ENCODE measurements at places on chromosomes 4 and X.

DNA sequence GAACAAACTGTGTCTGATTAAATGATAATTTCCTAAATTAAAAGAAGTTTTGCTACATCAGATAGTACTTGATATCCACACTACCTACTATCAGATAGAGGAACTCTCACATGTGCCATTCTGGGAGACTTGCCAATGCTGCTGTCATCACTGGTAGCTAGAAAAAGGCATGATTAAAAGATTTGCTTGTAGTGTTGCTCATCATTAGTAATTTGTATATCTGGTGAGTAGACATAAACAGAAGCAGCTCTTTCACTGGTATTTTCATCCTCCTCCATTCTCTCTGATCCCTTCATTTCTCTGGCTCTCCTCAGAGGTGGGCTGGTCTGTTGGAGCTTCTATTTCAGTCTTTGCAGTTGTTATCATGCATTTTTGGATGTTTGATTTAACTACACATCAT is 56.0 kb downstream of the SPRY1 start:
- peak; percentile 53 for DNase-seq

DNA sequence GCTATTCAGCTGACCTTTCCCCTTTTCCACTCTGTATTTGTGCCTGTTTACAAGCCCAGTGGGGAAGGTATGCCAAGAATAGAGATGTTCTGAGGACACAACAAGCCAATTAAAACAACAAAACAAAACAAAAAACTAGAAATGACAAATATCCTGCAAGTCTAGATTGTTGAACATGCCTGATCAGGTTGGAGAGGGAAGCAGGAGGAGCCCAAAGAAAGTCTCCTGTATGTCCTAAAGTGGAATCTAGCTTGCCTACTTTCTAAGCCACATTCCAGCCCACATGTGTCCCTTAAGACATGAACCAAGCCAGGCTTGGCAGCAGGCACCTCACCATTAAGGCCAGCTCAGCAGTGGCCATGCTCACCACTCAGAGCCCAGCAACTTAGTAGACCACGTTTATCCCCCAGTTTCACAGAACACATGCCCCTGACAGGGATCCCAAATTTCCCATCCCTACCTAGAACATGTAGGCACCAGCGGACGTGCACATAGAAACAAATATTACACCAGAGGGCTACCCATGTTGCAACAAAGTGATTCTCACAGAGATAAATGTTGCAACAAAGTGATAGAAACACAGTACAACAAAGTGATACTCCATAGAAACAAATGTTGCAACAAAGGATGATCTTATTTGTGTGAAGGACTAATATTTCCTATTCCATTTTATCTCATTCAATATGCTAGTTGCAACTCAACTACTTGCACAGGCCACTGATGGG is 48.3 kb downstream of the CD99L2 start:
- DNase-seq = no peak

DNA sequence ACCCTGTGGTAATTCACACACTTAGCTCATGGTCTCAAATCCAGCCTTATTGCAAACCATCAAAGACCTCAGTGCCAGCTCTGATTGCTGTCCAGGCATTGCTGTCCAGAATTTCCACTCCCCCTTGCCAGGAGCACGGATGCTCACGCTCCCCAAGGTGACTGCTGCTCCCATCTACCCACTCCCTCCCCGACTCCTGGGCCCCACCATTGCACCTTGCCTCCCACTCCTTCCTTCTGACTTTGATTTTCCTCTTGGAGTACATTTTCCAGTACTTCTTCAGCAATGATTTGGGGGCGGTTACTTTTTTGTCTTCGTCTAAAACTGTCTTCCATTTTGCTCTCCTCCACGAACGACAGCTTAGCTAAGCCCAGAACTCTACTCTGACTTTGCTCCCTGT is 11.5 kb downstream of the ZFYVE28 start:
- DNase-seq = no peak

- DNase-seq = no peak
These were observed at the start of gene RPA4 for GRCh38 chrX:96883608-96884007. RPA4 (plus strand) TSS chrX:96883908; CDS start chrX:96884311, 403 bp downstream.

DNA sequence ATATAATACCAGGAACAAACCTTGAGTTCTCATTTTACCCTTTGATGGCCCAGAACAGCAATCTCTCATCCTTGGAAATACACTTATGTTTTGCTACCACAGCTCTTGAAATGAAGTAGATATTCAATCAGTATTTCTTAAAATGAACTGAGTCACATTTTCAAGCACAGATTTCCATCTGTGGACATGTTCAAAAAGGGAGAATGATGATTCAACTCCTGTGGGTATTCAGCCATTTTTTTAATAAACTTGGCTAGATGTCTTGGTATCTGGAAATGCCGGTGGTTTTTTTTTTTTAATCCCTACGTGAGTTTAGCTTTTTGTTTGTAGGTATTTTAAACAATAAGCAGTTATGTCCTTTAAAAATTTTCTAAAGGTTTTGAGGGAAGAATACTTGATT is 64.2 kb upstream of the TRPC5OS start:
- no peak for DNase-seq

- DNase-seq = no peak
These were observed 73.4 kb downstream of the CNOT6L start for GRCh38 chr4:77745792-77746191.

DNA sequence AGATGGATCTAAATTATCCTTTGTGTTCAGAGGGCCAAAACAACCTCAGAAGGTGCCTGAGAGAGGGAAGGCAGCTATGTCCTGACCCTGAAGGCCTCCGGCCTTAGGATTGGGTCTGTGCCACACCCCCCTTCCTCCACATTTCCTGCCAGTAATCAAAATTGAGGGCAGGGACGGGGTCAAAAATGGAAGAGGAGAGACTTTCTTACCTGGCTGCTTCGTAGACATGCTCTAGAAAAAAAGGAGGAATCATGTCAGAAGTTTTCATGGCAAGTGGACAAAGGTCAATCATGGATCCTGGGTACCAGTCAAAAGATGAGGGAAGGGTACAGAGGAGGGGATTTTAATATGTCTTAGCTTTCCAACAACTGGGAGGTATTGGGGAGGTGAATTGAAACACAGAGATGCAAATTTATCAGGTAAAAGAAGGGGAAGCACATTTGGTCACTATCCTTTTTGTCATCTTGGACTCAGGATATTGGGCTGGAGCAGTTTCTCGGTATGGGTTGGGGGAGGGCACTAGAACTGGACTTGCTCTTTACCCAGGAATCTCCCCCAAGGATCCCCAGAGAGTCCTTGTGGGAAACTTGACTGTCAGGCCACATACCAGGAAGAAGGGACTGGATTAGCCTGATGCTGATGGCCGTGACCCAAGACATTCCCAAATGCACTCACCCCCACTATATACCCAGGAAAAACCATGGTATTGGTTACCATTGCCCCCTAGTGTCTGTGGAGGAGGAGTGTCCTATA is 17.1 kb downstream of the VSIG4 start:
- no peak for DNase-seq

- DNase-seq = no peak
These were observed 127.2 kb upstream of the MAP3K15 start for GRCh38 chrX:19642241-19643109.

- no peak for DNase-seq
These were observed 51.6 kb downstream of the NFKB1 start for GRCh38 chr4:102552781-102553180.

DNA sequence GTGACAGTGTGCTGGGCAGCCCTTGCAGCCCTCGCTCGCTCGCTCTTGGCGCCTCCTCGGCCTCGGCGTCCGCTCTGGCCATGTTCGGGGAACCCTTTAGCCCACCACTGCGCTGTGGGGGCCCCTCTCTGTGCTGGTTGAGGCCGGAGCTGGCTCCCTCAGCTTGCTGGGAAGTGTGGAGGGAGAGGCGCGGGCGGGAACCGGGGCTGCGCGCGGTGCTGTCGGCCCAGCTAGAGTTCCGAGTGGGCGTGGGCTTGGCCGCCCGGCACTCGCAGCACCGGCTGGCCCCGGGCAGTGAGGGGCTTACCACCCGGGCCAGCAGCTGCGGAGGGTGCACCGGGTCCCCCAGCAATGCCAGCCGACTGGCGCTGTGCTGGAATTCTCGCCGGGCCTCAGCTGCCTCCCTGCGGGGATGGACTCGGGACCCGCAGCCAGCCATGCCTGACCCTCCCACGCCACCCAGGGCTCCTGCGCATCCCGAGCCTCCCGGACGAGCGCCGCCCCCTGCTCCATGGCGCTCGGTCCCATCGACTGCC is 770.1 kb upstream of the GALNTL6 start:
- no peak for DNase-seq

DNA sequence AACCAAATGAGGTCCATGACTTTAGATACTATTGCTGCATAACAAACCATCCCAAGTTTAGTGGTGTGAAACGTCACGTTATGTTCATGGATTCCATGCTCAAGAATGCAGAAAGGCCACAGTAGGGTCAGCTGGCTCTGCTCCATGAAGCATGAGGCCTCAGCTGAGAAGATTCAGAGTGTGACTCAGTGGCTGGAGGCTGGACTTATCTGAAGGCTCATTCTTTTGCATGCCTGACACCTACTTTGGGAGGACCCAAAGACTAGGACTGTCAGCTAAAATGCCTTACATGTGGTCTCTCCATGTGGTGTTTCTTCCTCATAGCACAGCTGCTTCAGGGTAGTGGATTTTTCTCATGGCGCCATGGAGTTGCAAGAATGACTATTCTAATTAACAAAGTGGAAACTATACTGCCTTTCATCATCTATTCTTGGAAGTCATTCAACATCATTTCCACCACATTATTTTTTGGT is 11.5 kb upstream of the CCDC149 start:
- DNase-seq = no peak

GRCh38 chr4:155578219-155578618 is 88.4 kb upstream of the GUCY1A1 start:
- no peak for DNase-seq

- no peak for DNase-seq
These were observed 765 bp downstream of the ENOPH1 start for GRCh38 chr4:82430964-82431745.

DNA sequence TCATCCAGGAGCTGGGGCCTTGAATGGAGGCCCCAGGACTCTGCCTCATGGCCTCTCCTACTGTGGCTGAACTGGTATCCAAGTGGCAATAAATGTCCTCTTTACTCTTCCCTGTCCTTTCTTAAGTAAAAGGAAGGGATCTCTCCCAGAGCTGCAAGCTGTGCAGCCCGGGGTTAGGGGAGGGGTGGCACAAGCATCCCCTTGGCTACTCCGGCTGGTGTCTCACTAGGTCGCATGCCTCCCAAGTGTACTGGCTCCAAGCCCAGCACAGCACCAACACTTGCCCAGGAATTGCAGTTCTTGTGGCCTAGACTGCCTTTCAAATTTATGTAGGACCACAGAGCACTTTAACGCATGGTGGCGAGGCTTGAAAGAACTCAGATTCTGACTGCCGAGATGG is 44.7 kb upstream of the MED14 start:
- DNase-seq = no peak

DNA sequence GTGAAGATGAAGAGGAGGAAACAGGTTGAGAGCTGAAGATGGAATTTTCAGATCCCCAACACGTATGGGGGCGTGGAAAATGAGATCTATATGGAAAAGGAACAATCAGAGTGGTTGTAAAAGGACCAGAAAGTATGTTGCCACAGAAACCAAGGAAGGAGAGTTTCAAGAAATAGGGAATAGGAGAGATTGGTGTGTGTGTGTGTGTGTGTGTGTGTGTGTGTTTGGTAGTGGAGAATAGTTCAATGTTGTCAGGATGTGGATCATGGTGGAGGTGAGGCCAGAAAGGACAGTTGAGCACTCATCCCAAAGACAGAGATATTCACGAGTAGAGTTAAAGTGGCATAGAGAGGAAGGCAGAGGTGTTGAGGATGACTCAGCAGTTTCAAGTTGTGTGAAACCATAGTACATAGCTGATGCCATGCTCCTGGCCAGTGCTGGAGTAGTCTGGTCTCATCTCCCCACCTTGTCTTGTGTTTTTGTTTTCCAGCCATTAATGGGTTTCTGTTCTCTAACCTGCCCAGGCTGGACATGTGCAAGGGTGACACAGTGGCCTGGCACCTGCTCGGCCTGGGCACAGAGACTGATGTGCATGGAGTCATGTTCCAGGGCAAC is 36.1 kb downstream of the HEPH start:
- no peak for DNase-seq

DNA sequence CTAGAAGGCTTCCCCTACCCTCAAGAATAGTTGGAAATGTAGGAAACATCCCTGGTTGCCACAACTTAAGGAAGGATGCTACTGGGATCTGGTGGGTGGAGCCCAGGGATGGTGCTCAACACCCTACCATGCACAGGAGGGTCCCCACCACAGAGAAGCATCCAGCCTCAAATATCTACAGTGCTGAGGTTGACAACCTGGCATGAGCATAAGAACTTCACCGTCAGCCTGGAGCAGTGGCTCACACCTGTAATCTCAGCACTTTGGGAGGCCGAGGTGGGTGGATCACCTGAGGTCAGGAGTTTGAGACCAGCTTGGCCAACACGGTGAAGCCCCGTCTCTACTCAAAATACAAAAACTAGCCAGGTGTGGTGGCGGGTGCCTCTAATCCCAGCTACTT is 24.0 kb upstream of the ASMTL start:
- no peak for DNase-seq

GRCh38 chr4:96102541-96103026 is 262.7 kb downstream of the PDHA2 start:
- DNase-seq = no peak

GRCh38 chr4:4618847-4619246 is 77.0 kb upstream of the STX18 start:
- no peak for DNase-seq

DNA sequence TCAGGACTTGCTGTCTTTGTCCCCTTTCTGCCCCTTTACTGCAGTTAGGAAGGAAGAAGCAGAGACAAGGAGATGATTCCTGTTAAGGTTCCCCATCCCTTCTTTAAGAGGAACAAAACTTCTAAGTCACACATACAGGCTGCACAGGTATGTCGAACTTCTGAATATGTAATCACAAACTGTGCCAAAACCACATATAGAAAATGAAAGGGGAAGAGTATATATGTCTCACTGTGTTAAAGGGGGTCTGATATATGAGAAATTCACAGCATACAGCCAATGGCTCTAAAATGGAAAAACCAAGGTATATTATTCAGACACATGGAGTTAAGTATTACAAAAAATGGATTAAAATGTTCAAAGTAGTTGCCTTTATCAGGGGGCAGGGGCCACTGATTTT is 11.7 kb downstream of the CFAP97 start:
- DNase-seq = no peak

DNA sequence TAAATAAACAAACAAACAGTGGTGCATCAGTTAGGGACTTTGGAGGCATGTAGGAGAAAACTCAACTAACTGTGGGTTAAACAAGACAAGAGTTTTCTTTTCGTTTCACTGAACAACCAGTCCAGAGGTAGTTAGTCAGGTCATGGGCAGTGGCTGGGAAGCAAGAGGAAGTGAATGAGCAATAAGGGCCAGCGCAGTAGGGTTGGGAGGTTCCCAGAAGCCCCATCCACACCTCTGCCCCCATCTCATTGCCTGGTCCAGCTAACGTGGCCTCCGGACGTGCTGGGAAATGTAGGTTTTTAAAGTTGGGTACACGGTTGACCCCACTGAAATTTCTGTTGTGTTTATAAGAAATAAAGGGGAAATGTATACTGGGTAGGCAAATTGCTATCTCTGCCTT is 8.7 kb downstream of the GLOD5 start:
- DNase-seq = no peak

- DNase-seq = peak; percentile 26
These were observed 46.3 kb downstream of the STARD8 start for GRCh38 chrX:68693481-68694434.

All from KG1 (cell line).